NCI-H226 (cell line): ENCODE measurements at places on chromosomes 13 and 19.

DNA sequence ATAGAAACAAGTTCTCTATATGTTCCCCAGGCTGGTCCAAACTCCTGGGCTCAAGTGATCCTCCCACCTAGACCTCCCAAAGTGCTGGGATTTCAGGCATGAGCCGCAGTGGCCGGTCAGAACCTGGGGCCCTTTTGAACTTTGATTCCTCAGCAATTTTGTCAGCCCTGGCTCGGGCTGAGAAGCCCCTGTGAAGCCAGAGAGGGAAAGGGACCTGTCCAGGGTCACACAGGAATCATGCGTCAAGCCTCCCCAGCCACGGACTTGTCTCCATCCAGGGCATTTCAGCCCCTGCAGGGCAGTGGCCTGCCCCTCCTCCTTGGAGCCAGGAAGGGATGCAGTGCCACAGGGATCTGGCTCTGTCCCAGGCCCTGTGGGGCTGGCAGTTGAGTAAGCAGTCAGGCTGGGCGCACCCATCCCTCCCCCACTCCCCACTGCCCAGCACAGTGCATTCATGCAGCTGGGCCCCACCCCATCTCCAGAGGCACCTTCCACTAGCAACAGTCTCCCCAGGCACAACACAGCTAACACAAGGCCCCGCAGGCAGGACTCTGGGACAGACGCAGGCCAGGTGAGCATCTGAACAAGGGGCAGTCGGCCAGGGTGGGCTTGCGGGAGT lies at the start of gene CAPS:
Gene CAPS, plus strand, starts transcription at position 516 of the 619 bp plus-strand sequence. CDS start 153 bp downstream, outside the sequence.
- peak; percentile 71 for DNase-seq

DNA sequence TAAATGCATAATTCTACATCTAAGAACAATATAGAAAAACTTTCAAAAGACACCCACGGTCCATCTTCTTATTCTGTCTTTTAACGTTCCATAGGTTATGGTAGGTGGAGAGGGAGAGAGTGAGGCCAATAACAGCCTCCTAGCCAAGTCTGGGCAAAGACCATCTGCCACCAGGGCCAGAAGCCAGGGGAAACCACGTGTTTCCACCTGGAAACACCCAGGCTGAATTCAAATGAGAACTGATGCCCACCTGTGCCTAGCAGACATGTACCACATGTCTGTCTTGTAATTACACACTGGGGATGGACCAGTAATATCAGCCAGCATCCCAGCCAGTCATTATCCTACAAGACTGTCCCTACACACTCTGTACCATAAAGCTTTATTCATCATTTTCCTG lies 1573.1 kb downstream of the EFNB2 start:
- DNase-seq: no peak

DNA sequence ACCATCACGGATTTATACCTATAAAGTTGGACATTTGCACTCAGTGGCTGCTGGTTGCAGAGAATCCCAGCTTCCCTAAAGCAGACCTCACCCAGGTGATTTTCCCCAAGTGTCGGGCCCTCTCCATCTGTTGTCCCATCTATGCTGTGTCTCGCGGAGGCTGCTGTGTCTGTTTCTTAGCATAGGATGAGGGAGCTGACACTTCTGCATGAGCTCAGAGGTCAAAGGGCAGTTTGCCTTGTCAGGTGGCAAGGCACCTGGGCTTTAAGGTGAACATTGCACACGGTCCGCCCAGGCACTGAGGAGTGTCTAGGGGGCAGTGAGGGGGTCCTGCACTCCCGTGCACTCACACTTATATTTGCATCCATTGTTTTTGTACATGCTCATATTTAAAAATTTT lies 151.6 kb downstream of the ZIC5 start:
- DNase-seq: no peak

DNA sequence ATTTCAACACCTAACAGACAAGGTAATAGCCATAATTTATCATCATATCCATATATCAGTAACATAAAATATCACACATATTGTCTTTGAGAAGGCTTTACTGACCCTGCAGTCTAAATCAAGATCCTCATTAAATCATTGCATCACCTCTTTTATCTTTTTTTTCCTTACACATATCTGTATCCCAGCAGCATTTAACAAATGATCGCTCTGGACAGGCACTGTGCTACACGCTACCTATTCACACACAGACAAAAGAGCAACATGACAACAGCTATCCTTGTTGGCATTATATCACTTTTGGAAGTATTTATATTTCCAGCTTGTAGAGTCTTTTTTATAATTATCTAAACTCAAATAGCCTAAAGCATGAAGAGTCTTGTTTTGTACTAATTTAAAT lies 73.3 kb upstream of the NBEA start:
- DNase-seq: no peak

DNA sequence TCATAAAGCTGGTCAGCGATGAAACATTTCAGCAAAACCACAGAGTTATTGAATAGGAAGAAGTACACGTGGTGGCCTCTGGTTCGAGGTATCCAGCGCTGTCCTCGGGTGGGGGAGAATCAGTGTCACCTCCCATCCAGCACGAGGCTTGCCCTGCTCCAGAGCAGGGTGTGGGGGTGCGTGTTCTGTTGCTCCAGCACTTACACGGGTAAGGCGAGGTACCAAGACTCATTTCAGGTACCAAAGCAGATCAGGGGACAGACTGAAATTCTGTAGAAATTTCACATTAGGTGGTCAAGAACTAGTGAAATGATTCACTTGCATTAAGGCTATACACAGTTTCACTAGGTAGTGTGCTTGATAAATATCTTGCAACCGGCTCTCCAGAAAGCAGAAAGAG lies 164.2 kb upstream of the SOX1 start:
- no peak for DNase-seq

GRCh38 chr13:48949566-48950500 lies 25.9 kb upstream of the FNDC3A start:
- DNase-seq: no peak

DNA sequence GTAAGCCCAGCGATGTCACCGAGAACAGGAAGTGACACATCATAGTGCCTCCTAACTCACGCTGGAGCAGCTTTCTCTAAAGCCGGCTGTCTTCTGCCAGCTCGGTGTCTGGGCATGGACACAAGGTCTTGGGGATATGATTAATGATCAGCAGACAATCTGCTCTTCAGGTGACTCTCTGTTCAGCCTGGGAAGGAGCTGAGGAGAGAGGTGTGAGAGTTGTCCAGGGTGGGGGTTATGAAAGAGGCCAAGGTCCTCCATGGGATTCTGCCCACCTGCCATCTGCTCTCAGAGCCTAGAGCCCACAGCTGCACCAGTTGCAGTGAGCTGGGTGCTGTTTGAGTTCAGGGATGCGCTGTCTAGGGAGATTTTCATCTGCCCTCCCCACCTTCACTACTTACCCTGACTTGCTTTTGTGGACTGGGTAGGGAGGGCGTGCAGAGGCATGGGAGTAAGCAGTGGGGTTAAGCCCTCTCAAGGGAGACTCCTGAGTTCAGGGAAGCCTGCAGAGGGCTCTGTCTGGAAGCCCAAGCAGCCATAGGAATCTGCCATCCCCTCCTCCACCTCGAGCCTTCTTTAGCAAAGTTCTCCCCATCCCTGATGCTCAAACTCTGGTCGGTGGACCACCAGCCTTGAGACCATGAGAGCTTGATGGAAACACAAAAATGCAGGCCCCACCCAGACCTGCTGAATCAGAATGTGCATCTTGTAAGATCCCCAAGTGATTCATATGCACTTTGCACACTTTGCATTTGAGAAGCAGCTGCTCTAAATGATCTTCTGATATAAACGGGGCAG lies 539.7 kb downstream of the RFC3 start:
- DNase-seq: peak; percentile 9

DNA sequence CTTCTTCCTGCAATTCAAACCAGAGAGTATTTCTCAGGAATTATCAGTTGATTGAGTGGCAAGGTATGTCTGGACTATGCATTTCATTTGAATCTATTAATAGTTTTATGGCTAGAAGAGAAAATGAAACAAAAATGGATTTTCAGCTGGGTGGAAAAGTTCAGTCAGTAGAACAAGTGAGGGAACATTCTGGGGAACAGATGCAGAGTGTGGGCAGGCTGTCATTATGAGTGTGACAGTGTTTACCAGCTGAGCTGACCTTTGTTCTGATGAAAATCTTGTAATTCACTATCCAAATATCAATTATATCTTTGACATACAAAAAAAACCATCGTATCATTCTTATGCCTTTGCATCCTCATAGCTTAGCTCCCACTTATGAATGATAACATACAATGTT lies 2.6 kb upstream of the CLC start:
- no peak for DNase-seq

GRCh38 chr13:48496271-48497161 lies 36.4 kb downstream of the RCBTB2 start:
- DNase-seq: no peak

GRCh38 chr19:5623397-5624017 lies 624 bp downstream of the SAFB start:
- DNase-seq: no peak

DNA sequence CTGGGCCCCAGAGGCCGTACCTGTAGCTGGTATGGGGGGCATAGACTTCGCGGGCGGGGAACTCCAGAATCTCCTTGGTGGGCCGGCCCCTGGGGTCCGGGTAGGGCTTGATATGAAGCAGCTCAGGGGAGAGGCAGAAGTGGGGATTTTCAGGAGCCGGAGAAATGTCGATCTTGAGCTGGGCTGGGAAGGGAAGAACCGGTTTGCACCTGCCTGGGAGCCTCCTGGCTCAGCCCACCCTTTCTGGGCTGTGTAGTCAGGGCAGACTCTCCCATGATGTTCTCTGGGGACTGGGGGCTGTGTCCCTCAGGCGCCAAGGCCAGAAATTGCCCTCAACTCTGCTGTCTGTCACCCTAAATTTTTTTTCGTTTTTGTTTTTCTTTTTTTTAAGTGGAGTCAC lies 2.6 kb downstream of the ANGPTL8 start:
- no peak for DNase-seq

- no peak for DNase-seq
Measured at GRCh38 chr19:10474962-10475451, 28.1 kb downstream of the KEAP1 start.
